Lower lobe of right lung (tissue), 2 donors: ENCODE measurements at places on chromosomes 5 and 9.
A peak's percentile ranks its signal among the peaks of the same experiment; 100 is the strongest.

- DNase-seq, result no peak
These were observed 32.1 kb downstream of the NADK2 start for GRCh38 chr5:36209664-36210063.

DNA sequence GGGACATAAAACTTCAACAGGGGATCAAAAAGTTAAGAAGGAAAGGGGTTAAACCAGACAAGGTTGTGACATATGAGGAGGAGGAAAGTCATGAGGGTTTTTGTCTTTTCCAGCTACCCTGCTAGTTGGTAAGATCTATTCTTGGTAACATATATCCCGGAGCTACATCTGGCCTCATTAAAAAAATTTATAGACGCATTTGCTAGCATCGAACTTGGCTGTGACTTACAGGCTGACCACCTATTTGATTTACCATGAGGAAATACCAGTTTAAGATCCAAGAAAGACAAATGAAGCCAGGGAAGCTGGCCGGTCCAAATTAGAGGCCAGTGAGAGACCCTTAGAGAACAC is 87.6 kb upstream of the NIPAL4 start:
- DNase-seq, result no peak

DNA sequence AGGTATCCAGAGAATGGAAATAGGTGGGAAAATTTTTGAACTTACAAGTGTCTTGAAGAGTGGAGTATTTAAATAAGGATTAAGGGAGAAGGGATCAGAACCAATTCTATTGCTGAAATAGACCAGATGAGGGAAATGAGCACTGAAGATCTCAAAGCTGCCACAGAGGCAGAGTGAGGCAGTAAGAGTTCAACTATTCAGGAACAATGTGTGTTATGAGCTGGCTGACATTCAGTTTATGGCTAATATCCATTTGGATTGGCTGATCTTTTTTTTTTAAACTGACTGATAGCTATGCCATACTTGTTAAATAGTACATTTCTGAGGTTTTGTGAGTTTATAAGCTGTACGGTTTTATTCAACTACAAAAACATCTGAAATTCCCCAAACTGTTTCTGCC is 95.3 kb upstream of the GNA14 start:
- no peak for DNase-seq

DNA sequence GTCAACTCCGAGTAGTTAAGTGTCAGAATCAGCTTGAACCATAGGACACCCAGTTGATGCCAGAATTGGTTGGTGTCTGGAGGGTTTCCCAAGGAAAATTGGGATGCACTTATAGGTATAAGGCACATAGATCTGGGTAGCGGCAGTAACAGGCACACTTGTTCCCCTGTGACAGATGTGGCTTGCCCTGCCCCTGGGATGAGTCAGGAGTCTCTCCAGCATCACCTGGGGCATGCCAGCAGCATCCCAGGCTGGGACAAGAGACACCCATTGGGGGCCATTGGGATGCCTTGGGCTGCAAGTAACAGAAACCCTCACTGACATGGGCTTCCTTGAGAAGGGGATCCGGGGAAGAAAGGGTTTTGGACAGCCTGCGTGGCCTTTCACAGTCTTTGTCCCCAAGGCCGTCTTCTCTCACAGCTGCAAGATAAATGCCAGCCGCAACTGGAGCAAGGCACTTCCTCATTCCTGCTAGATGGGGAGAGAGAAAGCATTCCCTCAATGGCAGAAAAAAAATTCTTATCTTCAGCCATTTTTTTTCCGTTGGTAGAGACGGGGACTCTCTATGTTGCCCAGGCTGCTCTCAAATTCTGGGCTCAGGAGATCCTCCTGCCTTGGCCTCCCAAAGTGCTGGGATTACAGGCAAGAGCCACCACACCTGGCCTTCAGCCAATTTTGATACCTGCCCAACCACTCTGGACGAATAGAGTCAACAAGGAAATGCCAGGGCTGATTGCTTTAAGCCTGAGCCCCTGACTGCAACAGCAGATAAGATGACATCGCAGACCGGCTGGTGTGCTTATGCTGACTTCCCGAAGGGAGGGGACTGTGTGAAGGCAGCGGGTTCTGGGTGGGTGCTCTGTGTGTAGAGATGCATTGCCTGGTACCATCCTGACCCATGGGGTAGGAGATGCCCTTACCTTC is 13.3 kb upstream of the RNF130 start:
- DNase-seq, result peak; percentile 64

DNA sequence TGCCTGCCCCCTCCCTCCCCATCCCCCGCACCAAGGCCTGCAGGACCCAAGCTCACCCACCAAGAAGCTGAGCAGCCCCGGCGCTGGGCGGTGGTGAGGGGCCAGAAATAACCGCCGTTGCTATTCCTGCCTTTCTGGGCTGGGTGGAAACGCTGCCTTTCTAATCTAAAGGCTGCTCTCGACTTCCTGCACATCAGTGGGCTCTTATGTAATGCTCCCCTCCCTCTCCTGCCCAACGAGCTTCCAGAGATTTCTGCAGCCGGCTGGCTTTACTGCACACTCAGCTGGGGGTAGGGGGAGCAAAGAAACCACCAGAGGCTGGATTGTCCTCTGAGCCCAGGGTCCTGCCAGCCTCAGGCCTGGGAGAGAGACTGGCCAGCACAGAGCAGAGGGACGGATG is 6.9 kb upstream of the EGR1 start:
- DNase-seq, result peak; percentile 20

GRCh38 chr5:612498-613424 is 621 bp downstream of the CEP72 start:
- no peak for DNase-seq

DNA sequence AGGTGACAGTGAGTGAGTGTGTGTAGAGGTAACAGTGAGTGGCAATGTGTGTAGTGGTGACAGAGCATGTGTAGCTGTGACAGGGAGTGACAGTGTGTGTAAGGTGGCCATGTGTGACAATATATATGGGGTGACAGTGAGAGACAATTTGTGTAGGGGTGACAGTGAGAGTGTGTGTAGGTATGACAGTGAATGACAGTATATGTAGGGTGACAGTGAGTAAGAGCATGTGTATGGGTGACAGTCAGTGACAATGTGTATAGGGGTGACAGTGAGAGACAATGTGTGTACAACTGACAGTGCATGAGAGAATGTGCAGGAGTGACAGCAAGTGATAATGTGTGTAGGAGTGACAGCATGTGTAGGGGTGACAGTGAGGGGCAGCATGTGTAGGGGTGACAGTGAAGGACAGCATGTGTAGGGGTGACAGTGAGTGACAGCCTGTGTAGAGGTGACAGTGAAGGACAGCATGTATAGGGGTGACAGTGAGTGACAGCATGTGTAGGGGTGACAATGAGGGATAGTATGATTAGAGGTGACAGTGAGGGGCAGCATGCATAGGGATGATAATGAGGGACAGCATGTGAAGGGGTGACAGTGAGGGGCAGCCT is 10.1 kb upstream of the GAPT start:
- no peak for DNase-seq
